ENCODE measurements at places on chromosomes 16 and 17.

GRCh38 chr17:32927201-32927723 is 691 bp upstream of the TMEM98 start:
- peak; percentile 50 for DNase-seq

GRCh38 chr17:77191244-77191643 is 50.5 kb downstream of the SEC14L1 start:
- DNase-seq: no peak

DNA sequence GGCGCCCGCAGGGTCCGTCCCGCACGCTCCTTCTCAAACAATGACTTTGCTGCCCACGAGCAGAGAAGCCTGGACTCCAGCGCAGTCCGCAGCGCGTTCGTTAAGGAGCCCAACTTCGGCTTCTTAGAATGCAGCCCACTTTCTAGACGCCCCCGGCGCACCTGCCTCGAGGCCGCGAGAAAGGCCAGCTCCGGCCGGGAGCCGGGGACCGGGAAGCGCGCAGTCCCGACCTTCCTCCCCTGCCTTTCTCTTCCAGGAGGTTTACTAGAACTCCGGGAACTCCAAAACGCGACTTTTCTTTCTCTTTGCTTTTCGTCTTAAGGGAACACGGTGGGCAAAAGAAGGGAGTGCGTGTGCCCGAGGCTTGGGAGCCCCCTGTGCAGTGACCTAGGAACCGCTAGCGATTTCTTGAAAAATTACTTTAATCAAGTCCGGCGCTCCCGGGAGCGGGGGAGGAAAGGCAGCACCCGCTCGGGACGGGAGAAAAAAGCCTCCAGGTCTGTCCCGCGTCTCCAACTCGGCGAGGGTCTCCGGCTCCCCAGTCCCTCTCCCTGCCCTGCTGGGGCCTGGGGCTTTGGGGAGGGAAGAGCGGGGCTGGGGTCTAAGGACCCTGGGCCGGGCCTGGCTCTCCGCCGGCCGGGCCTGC is 2.6 kb downstream of the HNF1B start:
- DNase-seq: peak; percentile 62

DNA sequence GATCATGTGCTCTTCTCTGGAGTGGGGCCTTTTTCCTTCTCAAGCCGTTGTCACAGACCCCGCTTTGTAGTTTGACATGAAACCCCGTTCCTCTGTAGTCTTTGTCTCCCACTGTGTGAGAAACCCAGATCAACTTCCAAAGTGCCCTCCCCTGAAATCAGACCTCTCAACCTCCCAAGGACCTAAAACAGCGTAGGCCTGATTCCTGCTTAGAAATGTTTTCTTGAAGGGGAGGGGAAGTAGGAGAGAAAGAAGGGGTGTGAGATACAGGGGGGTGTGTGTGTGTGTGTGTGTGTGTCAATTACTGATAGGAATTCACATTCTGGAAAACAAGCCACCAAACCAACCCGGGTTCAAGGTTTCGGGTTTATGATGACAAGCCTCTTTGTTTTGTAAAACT is 1.4 kb downstream of the UBE2O start:
- DNase-seq: no peak

GRCh38 chr17:42271779-42272035 is 4.5 kb downstream of the STAT5B start:
- DNase-seq: no peak

DNA sequence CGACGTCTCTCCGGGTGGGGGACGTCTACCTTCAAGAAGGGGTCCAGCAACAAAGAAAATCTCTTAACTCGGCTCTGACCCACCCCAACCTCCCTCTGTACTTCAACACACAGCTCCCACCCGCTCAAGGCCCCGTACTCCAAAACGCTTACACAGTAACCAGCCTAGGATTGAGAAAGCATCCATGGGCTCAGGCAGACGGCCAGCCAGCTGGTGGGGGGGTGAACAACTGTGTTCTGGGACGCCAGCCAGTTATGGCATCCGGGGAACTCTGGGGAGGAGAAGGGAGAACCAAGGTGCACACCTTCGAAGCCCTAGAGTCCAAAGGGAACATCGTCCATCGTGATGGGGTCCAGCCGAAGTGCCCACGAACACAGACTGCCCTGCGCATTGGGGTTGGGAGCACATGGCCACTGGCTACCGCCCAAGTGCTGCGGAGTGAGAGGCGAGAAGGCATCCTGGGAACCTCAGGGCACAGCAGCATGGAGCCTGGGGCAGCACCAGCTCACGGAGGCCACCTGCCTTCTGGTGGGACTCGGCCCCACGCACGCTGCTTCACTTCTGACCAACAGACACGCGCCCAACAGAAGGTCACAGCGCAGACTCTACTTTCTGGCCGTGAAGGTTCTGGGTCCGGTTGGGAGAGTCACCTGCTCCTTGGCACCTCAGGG is 14.3 kb downstream of the SLC16A3 start:
- no peak for DNase-seq

- no peak for DNase-seq
These were observed 144.3 kb upstream of the CACNG3 start for GRCh38 chr16:24111724-24112302.

All from DMS53 (cell line).